ENCODE measurements at places on chromosomes 1 and 21.

GRCh38 chr1:153372571-153372970 lies 2.9 kb downstream of the S100A12 start:
- no peak for DNase-seq

- DNase-seq: no peak
These were observed 19.4 kb upstream of the BSDC1 start for GRCh38 chr1:32413507-32414185.

- no peak for DNase-seq
These were observed 153.4 kb downstream of the FMN2 start for GRCh38 chr1:240244968-240245628.

DNA sequence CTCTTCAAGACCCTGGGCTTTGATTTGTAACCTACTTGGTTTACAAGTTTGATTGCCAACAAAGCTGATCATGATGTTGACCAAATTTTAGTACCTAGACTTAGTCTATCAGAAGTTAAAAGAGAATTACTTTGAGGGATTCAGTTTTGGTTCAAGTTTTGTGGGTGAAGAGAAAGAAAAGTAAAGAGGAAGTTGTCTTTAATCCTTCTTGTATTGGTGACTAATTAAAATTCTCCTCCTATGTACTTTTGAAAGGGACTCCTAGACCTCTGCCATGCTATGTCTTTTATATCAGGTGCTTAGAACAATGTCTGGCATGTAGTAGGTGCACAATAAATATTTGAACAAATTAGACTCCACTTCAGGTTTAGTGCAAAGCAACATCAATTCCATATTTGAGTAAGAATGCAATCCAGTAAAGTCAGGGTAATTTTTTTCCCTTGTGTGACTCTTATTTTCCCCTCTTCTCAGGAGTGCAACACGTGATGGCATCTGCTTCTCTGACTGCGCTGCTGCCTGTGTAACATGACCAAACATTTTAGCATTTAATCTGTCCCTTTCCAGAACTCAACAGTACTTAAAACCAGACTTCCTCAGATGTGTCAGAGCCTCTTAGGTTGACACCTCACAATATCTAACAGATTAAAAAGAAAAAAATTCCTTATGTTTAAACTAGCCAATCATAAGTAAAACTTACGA lies 41.1 kb upstream of the KCNQ4 start:
- DNase-seq: peak; percentile 42

DNA sequence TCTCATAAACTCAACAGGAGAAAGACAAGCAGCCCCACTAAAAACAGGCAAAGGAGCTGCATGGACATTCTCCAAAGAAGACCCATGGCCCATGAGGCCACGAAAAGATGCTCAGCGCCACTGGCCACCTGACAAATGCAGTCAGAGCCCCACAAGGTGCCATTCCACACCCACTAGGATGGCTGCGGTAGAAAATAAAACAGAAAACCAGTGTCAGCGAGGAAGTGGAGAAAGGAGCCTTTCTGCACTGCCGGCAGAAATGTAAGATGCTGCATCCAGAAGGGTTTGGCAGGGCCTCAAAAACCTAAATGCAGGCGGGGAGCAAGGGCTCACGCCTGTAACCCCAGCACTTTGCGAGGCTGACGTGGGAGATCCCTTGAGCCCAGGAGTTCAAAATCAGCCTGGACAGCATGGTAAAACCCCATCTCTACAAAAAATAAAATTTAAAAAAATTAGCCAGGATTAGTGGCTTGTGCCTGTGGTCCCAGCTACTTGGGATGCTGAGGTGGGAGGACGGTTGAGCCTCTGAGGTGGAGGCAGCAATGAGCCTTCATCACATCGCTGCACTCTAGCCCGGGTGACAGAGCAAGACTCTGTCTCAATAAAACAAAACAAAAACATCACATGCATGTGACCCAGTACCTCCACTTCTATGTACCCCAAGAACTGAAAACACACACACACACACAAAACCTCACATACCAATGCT lies 4.2 kb downstream of the WNT9A start:
- no peak for DNase-seq

DNA sequence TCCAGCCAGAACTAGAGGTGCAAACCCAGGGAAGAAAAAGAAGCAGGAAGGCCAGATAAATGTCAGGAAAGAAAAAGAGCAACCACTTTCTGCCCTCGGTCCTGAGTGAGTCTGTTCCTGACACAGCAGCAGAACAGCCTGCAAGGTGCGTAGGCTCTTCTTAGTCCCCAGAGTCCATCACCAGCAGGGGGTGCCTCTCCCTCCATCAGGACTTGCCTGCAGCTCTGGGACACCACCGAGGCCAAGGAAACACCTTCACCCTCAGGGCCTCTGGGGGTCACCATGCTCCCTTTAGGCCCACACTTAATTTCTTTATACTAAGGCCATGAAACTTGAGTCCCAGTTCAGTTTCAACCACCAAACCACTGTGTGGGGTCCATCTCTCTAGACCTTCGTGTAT lies 43.7 kb upstream of the NFASC start:
- no peak for DNase-seq

DNA sequence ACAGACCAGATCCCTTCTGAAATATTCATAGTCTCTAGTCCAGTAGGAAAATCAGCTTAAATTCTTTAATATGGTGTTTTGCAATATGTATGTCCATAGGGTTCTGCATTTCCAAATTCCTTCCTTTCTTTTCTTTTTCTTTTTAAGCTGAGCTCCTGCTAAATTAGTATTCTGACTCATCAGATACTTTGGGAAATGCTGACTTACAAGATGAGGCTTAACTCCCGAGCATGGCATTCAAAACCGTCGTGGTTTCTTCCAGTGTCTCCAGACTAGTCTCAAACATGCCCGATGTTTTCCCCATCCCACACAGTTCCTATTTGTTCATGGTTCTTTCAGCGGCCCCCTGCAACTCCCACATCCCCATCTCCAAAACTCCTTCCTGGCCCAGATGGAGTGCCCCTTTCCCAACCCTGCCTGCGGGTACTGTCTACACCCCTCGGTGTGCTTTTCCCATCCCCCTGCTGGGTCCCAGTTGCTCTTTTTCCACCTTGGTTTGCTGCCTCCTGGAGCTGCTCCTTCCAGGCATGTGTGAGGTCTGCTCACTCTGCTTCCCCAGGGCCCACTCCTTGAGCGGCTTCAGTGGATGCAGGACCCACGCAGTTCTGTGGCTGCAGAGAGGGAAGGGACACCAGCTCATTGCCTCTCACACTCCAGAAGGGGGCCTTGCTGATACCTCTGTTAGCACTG lies 19.5 kb upstream of the ETV3 start:
- no peak for DNase-seq

DNA sequence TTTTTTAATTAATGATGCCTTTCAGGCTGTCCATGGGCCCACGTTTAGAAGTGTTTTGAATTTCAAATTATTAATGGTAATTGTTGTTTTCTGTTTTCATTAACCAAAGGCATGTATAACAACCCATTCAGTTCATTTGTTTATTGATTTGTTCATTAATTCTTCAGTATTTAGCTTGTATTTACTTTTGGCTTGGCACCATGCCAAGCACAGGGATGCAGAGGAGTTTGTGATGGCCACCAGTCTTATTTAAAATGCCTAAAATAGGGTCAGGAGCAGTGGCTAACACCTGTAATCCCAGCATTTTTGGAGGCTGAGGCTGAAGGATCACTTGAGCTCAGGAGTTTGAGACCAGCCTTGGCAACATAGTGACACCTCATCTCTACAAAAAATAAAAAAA lies 75.3 kb downstream of the ROR1 start:
- DNase-seq: no peak

DNA sequence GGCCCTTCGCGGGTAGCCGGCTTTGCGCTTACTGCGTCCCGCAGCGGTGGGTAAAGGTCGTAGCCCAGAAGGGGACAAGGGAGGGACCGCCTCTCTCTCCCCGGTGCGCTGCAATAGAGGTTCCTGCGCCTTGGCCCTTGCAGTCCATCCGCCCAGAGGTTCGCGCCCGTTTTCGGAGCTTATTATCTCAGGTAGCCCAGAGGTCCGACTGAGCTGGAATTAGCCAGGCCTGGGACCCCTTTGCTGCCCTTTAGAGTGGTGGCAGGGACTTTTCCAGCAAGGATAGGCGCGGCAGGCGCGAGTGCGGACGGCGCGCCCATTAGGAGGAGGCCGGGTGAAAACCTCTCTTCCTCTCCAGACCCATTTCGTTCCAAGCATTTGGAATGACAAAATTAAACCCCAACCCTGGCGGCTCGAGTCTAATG lies 5.0 kb downstream of the LHX4 start:
- DNase-seq: no peak

DNA sequence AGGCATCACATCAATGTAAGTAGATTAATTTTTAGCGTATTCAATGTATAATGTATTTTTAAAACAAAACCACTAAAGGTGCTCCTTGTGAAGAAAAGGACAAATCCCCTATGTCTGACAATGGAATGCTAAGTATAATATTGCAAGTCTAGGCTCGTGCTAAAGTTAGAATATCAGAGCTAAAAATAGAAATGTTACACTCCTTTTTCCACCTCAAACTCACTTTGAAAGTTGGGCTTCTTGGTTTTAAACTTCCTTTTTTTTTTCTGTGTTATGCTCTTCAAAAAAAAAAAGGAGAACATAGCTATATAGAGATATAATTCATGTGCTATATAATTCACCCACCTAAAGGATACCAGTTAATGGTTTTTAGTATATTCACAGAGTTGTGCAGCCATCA lies 3.6 kb upstream of the SERBP1 start:
- no peak for DNase-seq

GRCh38 chr1:36134505-36135329 lies 9.7 kb upstream of the COL8A2 start:
- DNase-seq: peak; percentile 79

Data from hindlimb muscle (tissue), 1 donor.